Activated CD8-positive, alpha-beta memory T cell treated with anti-CD3 and anti-CD28 coated beads for 1 hour (primary cell): ENCODE measurements at places on chromosomes 6 and 20.

GRCh38 chr6:140283197-140283596 is 908.7 kb upstream of the CITED2 start:
- no peak for DNase-seq

- no peak for DNase-seq
Observed at GRCh38 chr20:47875297-47876025, 90.2 kb upstream of the SULF2 start.

GRCh38 chr6:131822119-131822518 is 14.3 kb downstream of the ENPP1 start:
- no peak for DNase-seq

DNA sequence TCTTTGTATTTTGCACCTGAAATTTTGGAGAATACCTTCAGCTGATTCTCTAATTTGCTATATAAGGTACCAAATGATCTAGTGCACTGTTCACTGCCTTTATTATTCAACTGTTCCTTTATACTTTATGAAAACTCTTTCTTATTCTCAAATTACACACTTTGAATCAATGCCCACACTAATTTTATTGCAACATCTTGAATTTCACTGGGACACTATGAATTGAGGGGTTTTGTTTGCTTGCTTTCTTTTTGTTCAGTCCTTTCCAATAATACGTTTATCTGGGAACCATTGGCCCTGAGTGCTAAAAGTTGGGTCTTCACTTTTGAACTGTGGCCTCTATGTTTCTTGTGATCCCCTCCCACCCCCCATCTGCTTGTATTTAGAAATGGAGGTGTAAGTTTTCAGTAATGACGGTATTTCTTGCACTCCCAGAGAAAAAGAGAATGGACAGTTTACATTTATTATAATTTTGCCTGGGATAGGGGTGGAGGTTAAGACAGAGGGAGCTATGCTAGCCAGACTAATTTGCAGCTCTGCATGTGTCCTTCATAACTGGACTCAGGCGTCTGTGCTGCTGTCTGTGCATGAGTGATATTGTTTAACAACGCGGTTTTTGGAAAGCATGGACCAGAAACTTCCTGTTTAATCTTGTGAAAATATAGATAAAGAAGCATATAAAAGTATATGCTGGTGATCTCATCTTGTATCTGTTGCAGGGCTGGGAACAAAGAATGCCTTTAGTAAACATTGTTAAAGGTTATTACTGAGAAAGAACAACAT is 98.1 kb downstream of the DNAH8 start:
- no peak for DNase-seq

DNA sequence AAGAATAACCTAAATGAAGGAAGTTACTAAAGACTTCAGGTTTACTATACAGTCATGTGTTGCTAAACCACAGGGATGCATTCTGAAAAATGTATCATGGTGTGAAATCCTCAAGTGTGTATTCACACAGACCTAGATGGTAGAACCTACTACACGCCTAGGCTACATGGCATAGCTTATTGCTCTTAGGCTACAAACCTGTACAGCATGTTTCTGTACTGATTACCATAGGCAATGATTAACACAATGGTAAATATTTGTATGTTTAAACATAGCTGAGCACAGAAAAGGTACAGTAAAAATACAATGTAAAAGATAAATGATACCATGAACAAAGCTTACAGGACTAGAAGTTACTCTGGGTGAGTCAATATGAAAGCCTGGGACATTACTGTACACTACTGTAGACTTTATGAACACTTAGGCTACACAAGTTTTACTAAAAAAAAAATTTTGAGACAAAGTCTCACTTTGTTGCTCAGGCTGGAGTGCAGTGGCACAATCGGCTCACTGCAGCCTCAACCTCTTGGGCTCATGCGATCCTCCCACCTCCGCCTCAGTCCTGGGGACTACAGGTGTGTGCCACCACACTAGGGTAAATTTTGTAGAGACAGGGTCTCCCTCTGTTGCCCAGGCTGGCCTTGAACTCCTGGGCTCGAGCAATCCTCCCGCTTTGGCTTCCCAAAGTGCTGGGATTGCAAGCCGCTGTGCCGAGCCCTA is 36.0 kb downstream of the ADNP start:
- no peak for DNase-seq

- DNase-seq = no peak
Observed at GRCh38 chr20:50690650-50691572, at the start of gene RIPOR3. Gene RIPOR3 (minus strand): TSS chr20:50691542. CDS start chr20:50691128, 414 bp downstream.

DNA sequence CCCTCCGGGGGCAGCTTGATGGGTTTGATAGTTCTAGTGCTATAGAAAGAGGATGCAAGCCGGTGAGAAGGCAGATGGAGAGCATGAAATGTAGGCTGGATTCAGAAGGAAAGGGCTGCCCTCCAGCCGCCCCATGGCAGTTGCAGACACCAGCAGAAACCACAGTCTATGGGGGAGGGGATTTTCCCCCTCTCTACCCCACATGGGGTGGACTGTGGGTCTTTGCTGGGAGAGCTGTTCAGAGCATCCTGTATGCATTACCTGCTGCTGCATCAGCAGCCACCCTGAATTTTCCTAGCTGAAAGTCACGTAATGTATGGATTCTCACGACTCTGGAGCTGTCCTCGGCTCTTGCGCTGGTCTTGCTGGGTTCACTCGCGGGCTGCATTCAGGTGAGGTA is 48.8 kb upstream of the CST5 start:
- no peak for DNase-seq

DNA sequence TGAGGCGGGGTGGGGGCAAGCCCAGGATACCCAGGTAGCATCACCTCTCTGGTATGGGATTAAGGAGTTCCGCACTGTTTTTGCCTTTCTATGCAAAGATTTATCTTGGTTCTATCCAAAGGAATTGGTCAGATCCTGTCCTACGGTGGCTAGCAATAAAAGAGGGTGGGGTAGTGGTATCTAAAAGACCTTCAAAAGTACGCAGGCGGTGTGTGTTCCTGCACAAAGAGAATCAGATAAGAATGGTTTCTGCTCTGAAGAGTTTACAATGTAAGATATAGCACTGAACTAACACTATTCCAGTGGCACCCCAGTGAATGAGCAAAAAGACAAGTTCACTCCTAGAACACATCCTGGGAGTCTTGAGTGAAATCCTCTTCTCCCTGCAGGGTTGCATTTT is 6.3 kb downstream of the MRPS18A start:
- DNase-seq = no peak

GRCh38 chr6:161031721-161032495 is 40.3 kb downstream of the MAP3K4 start:
- DNase-seq = no peak

DNA sequence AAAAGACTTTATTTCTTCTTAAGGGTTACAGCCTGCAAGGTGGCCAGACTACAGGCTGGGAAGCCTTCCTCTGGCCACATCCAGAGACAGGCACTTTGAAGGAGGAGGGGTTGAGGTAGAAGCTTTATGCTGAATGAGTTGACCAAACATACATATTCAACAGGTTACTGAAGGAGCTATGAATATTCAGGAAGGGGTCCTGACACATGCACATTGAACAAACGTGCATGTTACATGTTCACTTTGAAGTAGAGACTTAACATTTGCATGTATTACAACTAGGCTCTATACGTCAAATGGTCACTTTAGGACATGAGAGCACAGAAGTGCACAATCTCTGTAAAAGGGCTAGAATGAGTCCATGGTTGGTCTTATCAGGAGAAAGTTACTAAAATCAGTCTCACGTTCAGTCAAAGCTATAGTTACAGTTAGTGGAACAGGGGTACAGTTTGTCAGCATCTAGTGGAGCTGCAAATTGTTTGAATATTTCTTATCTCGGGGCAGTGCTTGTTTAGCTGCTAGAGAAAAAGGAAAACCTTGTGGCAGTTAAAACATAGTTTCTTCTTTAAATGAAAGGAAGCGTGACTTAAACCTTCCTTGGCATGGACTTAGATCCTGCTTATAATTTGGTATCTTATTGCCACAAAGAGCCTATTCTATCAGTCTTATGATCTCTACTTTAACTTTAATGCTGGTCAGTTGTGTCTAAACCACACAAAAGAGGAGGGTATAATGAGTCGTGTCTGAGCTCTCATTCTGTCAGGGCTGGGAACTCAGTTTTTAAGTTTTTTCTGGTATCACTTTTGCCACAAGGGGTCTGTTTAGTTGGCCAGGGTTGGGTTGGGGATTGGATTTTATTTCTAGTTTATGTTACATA is 4.6 kb upstream of the ZSCAN9 start:
- no peak for DNase-seq

- no peak for DNase-seq
Observed at GRCh38 chr6:26613201-26613600, 16.4 kb downstream of the ABT1 start.

- DNase-seq = no peak
Observed at GRCh38 chr6:40753675-40754448, 166.7 kb upstream of the LRFN2 start.

GRCh38 chr6:34561227-34561530 is 5.0 kb upstream of the SPDEF start:
- DNase-seq = no peak

- no peak for DNase-seq
Observed at GRCh38 chr6:83594941-83595340, 82.6 kb downstream of the PRSS35 start.

DNA sequence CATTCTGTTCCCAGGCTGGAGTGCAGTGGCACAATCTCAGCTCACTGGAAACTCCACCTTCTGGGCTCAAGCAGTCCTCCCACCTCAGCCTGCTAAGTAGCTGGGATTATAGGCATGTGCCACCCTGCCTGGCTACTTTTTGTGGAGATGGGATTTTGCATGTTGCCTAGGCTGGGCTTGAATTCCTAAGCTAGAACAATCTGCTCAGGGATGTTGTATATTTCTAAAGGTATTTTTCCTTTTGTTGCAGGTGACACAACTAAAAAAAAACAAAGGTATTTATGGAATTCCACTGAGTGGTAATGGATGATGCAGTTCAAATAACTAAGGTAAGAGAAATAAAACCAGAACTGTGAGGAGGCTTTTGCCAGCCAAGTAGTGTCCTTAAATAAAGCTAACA is 49.7 kb downstream of the PTPRA start:
- DNase-seq = no peak

DNA sequence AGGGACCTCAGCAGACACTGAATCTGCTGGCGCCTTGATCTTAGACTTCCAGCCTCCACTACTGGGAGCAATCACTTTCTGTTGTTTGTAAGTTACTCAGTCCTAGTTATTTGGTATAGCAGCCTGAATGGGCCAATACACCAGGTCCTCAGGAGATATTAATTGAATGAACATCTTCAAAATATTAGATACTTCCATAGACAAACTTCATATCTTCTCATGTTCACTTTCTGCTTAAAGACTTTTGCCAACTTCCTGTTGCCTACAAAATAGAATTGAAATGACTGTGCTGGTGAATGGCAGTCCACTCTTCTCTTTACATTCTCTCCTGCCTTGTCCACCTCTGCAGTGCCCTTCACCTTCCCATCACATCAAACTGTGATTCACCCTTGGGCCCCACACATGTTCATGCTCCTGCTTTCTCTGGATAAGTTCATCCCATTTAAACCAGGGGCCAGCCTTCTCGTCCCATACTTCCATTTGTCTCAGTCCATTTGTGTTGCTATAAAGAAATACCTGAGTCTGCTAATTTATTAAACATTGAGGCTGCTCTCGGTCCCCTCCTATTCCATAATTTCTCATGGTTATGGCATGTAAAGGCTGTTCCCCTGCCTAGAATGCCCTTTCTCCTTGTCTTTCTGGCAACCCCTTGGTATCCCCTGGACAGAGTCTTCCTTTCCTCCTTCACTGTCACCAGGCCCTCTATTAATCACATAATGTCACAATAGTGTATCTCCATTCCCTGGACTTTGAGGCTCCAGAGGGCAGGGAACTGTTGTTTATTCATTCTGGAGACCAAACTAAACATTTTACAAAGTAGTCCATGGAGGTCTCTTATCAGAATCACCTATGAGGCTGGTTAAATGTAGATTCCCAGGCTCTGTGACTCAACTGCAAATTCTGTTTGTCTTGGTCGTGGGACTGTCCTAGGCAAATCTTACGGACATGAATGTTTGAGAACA is 148.3 kb upstream of the TMEM170B start:
- no peak for DNase-seq

DNA sequence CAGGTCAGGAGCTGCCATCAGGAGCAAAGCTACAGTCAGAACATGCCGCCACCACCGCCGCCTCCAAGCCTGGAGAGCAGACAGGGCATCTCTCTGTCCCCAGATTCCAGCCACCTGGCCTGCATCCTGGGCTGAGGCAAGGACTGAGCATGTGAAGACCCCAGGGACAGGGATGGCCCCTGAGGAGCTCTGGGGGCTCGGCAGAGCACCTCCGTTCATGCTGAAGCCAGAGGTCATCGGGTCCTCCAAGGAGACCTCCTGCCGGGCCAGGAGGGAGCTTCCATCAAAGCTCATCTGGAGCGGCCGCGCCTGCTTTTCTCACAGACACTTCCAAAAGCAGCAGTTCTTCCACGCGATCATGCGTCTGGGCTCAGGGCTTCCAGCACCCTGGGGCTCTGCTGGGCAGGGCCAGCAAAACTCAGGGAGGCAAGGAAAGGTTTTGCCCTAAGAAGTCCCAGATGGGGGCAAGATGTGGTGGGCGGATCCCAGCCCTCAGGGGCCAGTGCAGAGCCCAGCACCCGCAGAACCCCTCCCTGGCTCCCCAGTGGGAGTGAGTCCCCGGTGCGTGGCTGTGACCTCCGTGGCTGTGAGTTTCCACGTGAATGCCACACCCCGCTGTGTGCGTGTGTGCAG is 138.4 kb downstream of the TAF4 start:
- no peak for DNase-seq

GRCh38 chr6:151018911-151019782 is 153.6 kb downstream of the MTHFD1L start:
- DNase-seq = no peak

DNA sequence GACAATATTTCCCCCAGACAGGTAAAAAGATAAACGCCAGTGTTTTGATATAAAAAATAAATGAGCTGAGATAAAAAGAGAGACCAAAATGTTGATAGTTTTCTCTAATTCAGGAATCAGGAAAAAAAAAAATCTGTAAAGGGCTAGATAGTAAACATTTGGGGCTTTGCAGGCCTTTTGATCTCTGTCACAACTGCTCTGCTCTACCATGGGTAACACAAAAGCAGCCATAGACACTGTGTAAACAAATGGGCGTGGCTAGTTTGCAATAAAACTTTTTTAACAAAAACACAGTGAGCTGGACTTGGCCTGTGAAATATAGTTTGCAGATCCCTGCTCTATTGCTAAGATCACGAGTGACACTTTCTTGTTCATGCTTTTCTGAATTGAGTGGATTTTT is 219.1 kb upstream of the STXBP5 start:
- no peak for DNase-seq
